ENCODE measurements at places on chromosomes 12 and 14.
A peak's percentile ranks its signal among the peaks of the same experiment; 100 is the strongest.

DNA sequence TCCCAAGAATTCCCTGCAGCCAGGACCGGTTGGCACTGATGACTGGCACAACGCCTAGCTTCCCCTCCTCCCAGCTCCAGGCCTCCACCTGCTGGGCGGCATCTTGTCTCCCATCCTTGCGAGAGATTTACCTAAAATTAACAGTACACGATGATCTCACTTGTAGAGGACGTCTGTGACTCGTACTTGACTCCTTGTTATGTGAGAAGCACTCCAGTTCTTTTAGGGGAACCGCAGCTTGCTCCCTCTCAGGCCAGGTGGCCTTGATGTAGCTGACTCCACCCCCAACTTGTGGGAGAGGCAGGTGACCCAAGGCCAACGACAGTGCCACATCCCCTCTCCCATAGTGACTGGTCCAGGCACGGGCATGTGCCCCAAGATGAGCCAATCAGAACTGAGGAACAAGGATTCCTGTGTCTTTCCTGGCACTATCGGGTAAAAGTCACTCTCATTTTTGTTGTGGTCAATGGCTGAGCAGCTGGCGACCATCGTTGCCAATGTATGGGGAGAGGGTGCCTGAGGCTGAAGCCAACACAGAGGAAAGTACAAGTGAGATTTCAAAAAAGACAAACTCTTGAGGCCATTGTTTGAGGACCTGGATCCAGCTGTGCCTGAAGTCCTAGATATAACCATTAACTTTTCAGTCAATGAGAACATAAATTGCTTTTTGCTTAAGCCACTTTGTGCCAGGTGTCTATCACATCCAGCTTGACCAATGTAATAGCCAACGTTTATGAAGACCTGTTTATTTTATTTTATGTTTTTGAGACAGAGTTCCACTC lies 208.7 kb downstream of the RBM19 start:
- DNase-seq: no peak

GRCh38 chr14:58762629-58763028 lies 124.9 kb downstream of the DACT1 start:
- DNase-seq: no peak

GRCh38 chr12:11630046-11630706 lies 19.3 kb upstream of the ETV6 start:
- DNase-seq: no peak

DNA sequence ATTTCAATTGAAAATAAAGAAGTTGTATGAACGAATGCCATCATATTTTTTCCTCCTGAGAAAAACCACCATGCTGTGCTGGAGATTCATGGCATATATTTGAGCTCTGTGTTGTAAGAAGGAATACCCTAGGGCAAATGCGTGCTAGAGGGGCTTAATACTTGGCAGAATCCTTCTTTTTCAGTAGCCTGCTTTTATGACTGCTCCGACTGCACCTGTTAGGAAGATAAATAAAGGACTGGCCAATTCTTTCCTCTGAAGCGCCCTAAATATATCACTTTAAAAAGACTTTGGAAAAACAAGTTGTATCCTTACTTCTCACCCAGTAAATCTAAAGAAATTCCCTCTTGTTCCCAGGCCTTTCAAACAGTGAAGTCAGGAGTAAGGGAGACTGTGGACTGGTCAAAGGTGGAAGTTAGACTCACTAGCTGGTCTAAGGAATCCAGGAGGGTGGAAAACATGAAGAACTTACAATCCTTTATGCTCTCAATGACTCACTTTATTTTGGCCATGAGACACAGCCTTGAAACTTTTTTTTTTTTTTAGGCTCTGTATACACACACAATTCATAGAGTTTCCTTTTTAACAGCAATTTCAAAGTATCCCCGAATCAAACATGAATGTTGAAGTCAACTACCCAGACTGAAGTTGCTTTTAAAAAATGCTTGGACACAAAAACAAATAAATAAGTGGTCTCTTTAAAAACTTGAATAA lies 5.2 kb downstream of the MYBPC1 start:
- no peak for DNase-seq

- DNase-seq: no peak
Observed at GRCh38 chr12:55925870-55926737, 1.6 kb downstream of the PYM1 start.

GRCh38 chr12:32198555-32198954 lies 91.9 kb downstream of the BICD1 start:
- DNase-seq: no peak

DNA sequence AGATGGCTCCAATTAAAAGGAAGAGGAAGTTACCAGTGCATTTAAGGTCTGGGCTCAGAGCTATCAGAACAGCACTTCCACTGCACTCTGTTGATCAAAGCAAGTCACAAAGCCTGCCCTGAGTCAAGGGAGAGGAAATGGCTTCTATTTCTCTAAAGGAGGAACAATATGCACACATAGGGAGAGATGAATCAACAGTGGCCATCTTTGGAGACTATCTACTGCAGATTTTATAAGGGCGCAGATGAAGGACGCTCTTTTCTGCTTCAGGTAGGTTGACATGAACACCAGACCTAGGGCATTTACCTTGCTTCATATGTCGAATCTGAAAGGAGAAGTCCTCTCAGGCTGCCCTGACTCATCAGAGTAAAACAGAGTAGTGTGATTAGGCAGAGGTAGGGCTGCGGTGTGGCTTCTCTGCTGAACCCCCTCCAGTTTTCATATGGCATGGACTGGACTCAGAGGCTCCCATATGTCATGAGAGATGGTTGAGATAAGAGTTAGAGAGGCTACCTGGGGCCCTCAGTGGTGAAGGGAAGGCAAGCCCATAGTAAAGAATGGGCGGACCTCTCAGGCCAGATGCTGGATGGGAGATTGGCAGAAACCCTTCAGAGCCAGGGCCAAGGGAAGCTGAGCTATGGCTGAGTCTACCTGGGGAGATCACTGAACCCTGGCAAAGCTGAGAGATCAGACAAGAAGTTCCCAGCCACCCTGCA lies 84.4 kb downstream of the ARF6 start:
- DNase-seq: no peak

DNA sequence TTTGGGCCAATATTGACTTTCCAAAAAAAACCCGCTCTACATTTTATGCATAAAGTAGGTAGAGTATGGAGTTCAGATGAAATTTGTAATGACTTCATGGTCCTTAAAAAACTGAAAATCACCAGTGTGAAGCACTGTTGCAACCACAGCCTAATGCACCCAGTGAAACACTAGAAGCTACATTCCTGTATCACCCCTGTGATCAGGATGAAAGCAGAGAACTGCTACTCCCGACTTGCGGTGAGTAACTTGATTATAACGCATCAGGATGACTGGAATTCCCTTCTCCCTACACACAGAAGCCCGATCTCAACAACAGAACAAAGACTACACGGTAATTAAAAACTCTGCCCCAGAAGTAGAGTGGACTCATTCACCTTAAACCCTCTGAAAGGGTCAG lies 33.8 kb downstream of the SPTB start:
- DNase-seq: no peak

GRCh38 chr12:51187370-51187987 lies 14.5 kb upstream of the TFCP2 start:
- DNase-seq: no peak

DNA sequence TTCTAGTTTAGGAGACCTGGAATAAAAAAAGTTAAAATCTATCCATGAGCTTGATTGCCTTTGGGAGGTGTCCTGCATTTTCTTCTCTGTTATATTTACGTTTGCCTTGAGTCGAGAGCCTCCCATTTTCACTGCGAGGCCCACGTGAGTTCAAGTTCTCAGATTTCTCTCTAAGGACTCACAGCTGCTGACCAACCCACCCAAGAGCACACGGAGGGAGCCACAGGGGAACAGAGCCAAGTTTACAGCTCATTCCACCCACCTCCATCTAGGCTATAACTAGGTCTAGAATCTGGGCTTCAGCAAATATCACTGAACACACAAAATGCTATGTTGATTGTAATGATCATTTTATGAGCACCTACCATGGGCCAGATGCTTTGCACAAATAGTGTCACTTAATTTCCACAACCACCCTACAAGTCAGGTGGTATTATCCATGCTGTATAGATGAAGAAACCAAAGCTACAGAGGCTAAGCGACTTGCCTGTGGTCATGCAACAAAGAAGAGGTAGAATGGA lies 16.7 kb downstream of the ALDH1L2 start:
- no peak for DNase-seq

GRCh38 chr14:92940543-92940942 lies 17.6 kb downstream of the CHGA start:
- no peak for DNase-seq

DNA sequence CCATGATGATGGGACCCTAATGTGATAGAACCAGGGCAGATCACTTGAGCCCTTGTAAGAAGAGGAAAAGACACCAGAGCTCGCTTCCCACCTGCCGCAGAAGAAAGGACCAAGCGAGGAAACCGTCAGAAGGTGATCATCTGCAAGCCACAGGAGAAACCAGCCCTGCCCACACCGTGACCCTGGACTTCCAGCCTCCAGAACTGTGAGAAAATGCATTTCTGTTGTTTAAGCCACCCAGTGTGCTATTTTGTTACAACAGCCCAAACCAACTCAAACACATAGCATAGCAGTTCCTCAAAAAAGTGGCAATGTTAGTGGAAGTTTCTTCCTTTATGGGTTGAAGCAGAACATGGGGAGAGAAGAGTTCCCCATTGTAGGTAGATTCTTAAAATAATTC lies 107.9 kb upstream of the BCL2L14 start:
- no peak for DNase-seq

GRCh38 chr12:87491089-87491488 lies 538.1 kb downstream of the C12orf50 start:
- DNase-seq: no peak

DNA sequence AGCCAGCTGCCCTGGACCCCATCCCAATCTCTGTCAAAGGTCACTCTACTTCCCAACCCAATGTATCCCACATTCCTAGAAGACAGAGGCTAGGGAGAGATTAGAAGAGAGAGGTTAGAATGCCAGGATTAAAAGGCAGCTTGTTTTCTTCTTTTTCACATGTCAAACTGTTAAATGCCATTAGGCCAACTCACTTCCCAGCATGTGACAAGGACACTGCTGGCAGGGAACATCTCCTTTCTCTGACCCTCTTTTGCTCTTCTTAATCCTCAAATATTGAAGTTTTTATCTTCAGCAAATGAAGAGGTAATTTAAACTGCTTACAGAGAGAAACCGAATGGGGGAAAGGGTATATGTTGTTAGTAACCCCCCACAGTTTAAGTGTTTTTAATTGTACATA lies 89.1 kb downstream of the BBS10 start:
- DNase-seq: no peak

- DNase-seq: no peak
Observed at GRCh38 chr14:58824106-58824505, 186.3 kb downstream of the DACT1 start.

DNA sequence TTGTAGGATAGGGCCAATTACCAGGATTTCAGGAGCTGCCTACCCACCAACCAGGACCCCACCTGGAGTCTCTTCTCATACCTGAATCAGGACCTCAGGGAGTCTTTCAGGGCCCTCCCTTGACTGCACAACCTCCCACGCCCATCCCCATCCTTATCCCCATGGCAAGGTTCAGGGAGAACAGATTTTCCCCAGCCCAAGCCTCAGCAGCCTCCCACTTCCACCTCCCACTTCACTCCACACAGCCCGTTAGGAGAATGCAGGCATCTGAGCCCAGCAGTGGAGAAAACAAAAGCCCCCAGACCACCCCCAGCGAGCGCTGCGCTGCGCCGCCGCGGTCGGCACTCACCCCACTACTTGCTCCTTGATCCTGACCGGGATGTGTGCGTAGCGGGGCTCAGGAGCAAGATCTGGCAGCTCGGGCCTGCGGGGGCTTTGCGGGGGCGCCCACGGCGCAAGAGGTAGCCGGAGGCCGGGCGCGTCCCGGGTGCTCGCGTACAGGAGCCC lies 1.4 kb downstream of the B4GALNT1 start:
- peak; percentile 2 for DNase-seq

DNA sequence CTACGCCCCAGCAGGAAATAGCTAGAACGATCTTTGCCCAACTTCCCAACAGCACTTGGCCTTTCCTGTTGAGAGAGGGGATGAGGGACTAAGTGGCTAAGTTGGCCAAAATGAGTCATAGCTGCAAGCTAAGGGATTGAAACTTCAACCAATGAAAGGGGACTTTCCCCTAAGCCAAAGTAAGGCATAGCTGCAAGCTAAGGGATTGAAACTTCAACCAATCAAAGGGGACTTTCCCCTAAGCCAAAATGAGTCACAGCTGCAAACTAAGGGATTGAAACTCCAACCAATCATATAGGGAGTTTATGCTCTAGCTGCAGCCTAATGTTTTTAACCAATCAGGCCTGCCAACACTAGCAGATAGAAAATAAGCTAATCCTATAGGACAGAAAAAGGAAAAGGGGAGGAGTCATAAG lies 100.5 kb upstream of the SSTR1 start:
- DNase-seq: no peak

DNA sequence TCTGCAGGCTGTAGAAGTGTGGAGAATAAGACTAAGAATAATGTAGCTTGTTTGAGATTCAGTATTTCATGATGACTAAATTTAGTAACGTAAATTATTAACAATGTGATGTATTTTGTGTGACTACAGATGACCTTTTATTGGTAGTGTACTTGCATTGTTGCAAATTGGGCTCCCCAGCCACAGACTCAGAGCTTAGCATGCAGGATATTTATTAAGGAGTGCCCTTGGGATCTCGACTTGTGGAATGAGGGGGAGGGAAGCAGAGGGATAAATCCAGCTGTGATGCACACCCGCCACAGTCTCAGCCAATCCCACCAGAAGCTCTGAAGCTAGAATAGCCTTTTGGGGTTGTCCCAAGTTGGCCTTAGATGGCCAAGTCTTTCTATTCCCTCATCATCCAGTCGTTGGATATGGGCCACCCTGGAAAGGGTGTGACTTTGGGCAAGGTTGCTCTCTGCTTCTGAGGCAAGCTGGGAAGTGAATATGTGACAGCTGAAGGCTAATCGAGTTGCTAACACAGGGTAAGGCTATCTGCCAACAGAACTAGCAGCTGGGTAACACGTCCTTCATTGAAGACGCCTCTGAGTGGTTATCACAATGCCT lies 42.1 kb upstream of the USP44 start:
- DNase-seq: no peak

- DNase-seq: no peak
Observed at GRCh38 chr12:128992116-128992515, 138.8 kb downstream of the GLT1D1 start.

GRCh38 chr14:38065106-38065762 lies 142.5 kb upstream of the SSTR1 start:
- DNase-seq: no peak

DNA sequence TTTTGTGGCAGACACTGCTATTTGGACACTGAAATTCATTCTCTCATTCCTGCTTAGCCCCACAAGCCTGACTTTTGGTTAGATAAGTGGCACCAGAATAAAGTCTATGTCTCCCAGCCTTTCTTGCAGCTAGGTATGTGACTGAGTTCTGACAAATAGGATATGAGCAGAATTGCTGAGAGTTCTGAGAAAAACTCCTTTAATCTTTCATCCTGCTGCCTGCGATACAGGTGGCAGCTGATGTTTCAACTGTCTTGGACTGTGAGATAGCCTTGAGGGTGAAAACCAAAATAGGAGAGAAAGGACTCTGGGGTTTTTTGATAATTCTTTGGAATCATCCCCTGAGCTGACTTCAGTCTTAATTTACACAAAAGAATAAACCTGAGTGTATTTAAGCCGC lies 55.8 kb downstream of the MBIP start:
- no peak for DNase-seq
